ENCODE measurements at places on chromosomes 5 and 9. TPM values are rescaled to one million over a fixed set of nuclear protein-coding genes. Genes with fewer than 3 reads are reported as not detected.
A peak's percentile ranks its signal among the peaks of the same experiment; 100 is the strongest.

PCSK1 gene
- 1.7 TPM for total RNA-seq

- DNase-seq, result no peak
These were observed 887.1 kb downstream of the MAT2B start for GRCh38 chr5:164392531-164392930.

- DNase-seq, result peak; percentile 81
These were observed 66.5 kb downstream of the GALNT12 start for GRCh38 chr9:98873951-98874371.

- DNase-seq, result no peak
These were observed 71.5 kb downstream of the TRIM36 start for GRCh38 chr5:115098041-115098702.

SLC45A2 gene
- total RNA-seq, result not detected
